ENCODE measurements at places on chromosomes 7 and 10.

DNA sequence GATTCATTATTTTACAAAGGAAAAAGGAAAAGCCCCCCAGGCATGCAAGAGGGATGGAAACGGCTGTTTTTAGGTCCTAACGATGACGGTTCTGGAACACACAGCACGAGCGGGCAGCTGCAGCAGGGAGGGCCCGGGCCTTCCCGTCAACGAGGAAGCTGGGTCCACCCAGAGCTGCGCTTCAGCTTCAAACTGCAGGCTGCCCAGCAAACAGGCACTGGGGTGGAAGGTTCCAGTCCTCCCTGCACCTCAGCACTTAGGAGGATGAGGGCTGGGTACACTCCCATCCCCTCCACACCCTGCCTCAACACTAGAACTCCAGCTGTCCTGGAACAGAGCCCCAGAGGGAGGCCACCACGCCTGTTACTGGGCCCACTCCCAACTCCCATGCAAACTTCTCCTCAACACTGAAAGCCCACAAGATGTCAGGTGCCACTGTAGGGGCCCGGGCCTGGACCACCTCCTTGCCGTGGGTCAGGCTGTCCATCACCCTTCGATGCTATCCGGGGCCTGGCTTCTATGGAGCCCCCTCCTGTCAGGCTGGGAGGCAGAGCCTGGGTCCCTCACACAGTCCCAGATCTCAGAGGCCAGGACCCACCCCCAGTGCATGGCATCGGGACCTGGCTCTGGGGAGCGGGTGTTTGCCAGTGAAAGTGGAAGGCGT is 33.0 kb downstream of the PAPOLB start:
- no peak for DNase-seq

DNA sequence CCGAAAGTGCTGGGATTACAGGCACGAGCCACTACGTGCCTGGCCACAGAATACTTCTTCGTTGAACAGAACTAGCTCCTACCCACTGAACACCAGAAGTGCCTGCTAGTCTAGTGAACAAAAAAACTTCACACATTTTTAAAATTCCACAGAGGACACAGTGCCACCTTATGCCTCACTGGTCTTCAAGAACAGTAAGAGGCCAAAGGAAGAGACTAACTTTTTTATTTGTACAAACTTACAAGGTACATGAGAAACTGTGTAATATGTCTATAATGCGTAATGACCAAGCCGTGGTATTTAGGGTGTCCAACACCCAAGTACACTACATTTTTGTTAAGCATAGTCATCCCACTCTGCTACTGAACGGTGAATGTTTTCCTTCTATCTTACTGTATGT is 144.4 kb upstream of the PTER start:
- no peak for DNase-seq

GRCh38 chr10:92837456-92837855 is 10.9 kb upstream of the EXOC6 start:
- no peak for DNase-seq

- no peak for DNase-seq
These were observed 45.2 kb upstream of the TMEM213 start for GRCh38 chr7:138752518-138753149.

DNA sequence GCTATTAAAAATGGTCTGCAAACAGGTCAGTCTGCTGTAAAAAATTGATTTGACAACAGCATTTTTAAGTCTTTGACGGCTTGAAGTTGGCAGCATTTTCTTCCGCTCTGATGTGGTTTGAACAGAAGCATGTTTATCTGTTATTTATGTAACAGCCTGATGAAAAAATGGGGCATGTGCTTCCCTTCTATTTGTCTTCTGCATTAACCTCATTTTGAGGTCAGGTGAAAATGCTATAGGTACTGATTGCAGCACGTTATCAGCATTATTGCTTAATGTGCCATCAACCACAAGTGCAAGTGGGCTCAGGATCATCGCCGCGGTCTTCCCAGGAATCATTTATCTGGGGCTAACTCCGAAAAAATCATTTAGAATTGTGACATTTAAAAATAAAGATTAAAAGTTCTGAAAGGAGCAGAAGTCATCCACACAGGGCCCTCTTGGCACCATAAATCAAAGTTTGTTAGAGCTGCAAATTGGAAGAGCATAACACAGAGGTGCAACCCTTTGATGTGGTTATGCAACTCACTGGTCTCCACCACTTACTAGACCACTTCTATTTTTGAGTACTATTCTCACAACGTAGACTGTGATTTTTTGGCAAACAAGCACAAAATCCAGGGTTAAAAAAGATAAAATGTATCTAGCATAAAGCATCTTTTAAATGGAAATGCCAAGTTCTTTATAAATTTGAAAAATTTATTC is 307.7 kb downstream of the MDFIC start:
- DNase-seq = no peak
